ENCODE measurements at places on chromosomes 16 and 17.

DNA sequence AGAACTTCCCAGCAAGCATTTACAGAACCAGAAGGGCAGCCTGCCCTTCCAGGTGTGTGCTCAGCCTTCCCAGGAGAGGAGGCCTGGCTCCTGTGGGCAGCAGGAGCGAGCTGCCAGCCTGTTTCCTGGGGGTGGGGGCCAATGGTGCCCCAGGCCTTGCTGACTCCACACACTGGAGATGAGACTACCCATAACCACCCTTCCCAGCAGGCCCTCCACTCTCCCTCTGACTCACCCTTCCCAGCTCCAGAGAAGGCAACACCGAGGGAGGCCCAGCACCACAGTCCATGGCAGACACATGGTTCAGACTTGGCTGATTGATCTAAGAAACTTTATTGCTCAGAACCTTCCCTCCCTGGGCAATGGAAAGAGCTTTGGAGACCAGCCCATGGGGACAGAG, 1.8 kb upstream of the PRSS53 start:
- no peak for DNase-seq

DNA sequence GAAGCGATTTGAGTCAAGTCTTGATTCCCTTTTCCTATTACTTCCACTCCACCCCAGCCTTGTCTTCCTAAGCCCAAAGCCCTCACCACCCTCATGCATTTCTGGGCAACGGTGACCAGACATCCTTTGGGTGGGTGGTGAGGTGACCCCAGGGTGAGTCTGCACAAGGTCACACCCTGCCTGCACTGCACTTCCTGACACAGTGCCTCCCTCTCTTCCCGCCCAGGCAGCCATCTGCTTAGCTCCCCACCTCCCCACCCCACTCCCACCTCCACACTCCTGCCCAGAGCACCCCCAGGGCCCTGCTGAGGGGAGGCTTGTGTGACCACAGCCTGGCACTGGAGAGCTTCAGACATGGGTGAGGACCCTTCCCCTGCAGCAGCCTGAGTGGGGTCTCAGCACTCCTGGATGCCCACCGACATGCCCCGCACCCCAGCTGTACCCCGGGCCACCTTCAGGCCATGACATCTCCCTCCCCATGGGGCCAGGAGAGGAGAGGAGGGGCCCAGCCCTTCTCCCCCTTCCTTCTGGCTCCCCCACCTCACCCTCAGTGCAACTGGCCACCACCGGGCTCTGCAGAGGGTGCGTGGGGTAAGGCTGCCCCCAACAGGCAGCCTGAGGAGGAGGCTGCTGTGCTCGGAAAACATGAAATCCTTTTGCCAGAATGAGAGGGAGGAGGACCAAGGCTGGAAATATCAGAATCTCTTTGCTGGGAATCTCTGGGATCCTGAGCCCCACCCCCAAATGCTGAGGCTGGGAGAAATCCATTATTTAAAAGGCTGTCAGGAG, 68.6 kb downstream of the CCT6B start:
- no peak for DNase-seq

- DNase-seq = no peak
These were observed 35.2 kb downstream of the SLFN11 start for GRCh38 chr17:35338230-35338629.

DNA sequence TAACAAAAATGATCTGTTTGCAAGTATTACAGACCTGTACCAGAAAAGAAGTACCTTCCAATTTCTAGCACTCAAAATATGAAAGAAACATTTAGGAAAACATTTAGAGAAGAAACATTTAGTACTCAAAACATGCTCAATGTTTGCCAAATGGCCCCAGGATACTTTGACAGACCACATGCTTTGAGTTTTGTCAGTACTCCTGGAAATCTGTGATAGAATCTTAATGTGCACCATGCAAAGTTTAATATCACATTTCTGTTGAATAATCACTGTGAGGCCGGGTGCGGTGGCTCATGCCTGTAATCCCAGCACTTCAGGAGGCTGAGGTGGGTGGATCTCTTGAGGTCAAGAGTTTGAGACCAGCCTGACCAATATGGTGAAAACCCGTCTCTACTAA, 8.5 kb upstream of the ZC3H7A start:
- DNase-seq = no peak

DNA sequence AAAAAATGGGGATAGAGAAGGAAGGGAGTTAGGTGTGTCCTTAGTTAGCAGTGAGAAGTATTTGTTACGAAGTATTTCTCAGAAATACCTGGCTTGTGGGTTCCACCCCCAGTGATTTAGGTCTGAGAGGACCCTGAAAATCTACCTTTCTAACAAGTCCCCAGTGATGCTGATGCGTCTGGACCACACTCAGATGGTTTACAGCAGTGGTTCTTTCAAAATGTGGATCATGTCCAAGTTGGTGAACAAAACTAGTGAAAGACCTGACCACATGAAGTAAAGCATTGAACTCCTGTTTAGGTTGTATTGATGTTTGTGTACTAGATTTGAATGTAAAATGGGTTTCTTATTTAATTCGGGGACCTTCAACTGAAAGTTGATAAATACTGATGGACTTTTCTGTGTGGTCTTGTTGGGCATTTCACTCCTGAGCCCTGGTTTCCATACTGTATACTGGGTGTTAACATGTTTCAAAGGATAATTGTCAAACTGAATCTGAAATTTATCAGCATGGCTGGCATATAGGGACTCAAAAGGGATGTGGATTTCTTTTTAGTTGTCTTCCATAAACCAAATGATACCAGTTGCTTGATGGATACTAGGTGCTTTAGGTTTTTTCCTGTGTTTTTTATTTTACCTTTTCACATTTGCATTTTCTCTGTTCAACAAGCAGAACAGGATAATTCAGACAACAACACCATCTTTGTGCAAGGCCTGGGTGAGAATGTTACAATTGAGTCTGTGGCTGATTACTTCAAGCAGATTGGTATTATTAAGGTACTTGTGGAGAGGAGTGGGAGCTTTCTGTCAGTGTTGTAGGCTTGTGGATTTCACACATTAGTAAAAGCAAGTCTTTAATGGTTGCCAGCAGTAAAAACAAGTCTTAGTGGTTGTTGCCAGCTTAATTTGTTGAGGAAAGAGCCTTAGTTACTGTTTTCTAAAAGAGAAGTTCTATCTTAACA, 8.8 kb downstream of the FUS start:
- DNase-seq = no peak

Data from D721Med (cell line).